ENCODE measurements at places on chromosomes 4 and X.
A peak's percentile ranks its signal among the peaks of the same experiment; 100 is the strongest.

GRCh38 chrX:150365051-150365989 is 2.2 kb downstream of the MAMLD1 start:
- DNase-seq = peak; percentile 63

GRCh38 chrX:41009850-41010846 is 75.1 kb upstream of the USP9X start:
- peak; percentile 88 for DNase-seq

GRCh38 chr4:88967883-88968331 is 89.1 kb downstream of the FAM13A start:
- DNase-seq = no peak

DNA sequence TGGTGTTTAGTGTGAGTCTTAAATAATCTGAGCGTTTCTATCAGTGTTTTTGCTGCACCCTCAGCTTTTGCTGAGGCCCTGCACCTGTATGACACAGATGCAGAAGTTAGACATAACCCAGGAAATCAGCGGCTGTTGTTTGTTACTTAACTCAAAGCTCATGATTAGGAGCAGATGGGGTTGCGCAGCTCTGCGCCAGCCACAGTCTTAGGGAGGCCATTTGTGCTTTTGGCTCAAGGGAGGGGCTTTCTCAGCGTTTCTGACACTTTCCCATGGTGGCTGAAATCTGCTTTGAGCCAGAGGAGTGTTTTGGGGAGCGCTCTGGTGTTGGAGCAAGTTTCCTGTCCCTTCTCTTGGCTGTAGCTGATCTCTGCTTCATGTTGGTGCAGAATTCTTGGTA is 433.8 kb downstream of the NAF1 start:
- no peak for DNase-seq

DNA sequence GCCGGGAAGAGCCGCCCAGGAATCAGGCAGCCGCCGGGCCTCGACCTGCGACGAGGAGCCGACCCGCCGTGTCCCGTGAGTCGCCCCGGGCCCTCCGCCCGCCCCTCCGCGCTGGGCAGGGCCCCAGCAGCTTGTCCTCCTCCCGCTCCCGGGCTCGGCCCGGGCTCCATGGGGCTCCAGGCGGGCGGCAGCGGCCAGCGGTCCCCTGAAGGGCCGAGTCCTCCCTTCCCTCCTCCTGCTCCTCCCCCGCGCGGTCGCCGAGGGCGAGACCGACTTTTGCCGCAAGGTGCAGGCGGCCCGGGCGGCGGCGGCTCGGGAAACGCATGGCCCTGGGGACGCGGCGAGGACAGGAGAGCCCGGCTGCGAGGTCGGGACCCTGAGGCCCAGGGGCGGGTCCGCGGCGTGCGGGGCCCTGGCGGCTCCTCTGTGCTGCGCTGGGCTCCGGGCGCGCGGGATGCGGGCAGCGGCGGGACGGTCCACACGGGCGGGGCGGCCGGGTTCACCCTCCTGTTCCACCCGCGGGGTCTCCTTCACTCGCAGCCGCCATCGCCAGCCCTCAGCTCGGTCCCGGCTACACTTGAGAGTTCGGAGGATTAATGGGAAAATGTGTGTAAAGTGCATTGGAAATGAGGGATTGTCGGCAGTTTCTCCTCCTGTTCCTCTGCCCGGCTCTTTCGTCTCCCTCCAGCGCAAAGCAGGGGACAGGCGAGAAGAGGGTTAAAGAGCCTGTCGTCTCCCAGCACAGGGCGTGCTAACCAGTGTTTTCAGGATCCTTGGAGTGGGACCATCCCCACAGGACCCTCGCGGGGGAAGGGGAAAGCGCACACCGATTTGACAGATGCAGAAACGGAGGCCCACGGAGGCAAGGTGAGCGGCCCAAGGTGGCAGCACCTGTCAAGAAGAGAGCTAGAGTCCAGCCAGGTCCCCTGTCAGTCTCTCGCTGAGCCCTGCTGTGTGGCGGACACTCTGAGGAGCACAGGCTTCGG is 16.6 kb upstream of the ZNF718 start:
- no peak for DNase-seq

GRCh38 chr4:80259012-80259411 is 7.5 kb upstream of the FGF5 start:
- DNase-seq = no peak

DNA sequence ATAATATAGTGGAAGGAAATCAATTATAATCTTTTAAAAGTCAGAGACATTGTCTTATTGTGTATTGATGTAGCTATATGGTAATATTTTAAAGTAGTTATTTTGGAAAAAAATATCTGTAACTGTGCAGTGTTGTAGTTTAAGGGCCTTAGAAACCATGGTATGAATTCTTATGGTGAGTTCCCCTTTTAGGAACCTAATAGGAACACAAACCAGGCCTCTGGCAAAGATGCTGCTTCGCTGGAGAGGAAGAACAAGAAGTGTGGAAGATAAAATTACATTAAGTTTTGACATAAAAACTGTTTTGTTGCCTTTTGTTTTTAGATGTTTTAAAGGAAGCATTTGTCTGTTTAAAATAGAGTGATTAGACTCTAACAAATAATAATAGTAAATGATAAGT is 10.9 kb upstream of the TMPRSS11D start:
- no peak for DNase-seq

GRCh38 chr4:40199179-40199670 is 2.4 kb downstream of the RHOH start:
- DNase-seq = no peak

GRCh38 chrX:132483488-132483887 is 5.3 kb downstream of the MBNL3 start:
- DNase-seq = no peak

DNA sequence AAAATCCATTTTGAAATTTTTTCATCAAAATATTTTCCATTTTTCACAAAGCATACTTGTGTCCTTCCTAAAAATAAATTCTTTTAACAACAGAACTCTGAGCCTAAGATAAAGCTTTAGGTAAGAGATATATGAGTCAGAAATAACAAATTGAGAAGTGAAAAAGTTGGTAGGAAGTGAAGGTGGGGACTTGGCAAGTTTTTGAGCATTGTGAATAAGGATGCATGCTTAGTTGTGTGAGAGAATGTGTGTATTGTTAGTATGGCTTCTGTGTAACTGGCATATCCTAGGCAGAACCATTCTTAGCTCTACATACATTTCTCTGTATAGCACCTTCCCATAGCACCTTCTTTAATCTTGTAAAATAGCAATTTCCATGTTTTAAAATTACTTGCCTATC is 6.8 kb downstream of the ASB5 start:
- no peak for DNase-seq

DNA sequence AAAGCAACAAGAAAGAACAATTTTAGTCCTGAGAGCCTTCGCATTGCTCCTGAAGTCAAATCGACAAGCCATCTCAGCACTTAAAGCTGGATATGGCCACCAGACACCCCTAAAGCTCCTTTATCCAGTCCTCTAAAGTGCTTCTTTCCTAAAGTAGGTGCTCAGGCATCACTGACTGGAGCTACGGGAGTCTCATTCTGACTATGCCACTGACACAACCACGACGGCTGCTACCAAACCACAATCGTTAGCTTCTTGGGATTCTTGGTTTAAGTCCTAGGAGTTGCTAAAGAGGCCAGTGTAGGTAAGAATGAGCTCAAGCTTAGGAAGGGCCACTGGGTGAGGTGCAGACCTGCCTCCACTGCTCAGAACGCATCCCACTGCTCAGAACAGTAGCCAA is 1.0 kb downstream of the SLC10A6 start:
- peak; percentile 84 for DNase-seq

DNA sequence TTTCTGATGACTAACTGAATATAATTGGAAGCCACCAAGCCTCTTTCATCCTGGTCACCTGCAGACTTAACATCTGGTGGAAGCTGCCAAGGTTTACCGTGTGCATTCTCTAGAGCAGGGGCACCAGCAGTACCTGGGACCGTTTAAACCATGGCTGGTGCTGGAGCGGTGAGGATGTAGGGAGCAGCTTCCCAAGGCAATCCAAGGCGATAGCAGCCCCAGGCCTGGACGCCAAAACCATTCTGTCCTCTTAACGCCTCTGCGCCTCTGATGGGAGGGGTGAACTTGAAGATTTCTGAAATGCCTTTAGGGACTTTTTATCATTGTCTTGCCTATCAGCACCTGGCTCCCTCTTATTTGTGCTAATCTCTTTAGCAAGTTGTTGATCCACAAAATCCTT is 37.3 kb upstream of the SPANXN2 start:
- no peak for DNase-seq

- peak; percentile 1 for DNase-seq
Measured at GRCh38 chr4:112818594-112818965, 181.6 kb downstream of the LARP7 start.

GRCh38 chr4:169657470-169658107 is 37.2 kb downstream of the CLCN3 start:
- no peak for DNase-seq

DNA sequence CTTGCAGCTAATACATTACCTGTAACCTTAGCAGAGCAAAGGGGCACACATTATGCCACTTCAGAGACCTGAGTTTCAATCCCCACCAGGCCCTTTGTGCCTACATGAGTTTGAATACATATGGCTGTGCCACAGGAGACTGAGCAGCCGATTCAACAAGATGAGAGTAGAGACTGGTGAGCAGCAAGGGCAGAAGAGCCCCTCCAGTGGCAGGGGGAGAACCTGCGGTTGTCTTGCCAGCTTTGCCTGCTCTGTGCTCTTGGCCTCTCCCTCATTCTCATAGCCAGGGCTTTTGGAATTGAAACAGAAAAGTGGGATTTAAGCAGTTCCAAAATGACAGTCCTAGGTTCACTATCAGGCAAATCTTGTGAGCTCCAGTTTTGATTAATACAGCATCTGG is 52.3 kb upstream of the CLNK start:
- no peak for DNase-seq

DNA sequence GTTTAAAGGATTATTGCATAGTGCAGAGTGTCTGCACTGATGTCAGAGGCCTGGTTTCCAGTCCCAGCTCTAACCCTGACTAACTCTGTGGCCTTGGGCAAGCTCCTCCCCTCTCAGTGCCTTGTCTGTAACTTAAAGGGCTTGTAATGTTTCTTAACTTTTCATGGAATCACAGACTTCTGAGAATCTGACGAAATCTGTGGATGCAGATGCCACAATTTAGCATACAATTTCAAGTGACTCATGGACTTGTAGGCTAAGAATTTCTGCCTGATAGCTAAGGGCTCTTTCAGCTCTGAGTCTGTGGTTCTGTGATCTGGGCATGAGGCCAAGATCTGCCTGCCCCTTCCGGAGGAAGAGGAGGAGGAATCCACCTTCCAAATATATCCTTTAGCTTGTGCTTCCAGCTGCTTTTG is 236.9 kb downstream of the AR start:
- DNase-seq = peak; percentile 98

GRCh38 chr4:138045036-138045435 is 197.1 kb downstream of the SLC7A11 start:
- peak; percentile 45 for DNase-seq

- DNase-seq = no peak
Measured at GRCh38 chrX:9786798-9787635, 788 bp downstream of the SHROOM2 start.

DNA sequence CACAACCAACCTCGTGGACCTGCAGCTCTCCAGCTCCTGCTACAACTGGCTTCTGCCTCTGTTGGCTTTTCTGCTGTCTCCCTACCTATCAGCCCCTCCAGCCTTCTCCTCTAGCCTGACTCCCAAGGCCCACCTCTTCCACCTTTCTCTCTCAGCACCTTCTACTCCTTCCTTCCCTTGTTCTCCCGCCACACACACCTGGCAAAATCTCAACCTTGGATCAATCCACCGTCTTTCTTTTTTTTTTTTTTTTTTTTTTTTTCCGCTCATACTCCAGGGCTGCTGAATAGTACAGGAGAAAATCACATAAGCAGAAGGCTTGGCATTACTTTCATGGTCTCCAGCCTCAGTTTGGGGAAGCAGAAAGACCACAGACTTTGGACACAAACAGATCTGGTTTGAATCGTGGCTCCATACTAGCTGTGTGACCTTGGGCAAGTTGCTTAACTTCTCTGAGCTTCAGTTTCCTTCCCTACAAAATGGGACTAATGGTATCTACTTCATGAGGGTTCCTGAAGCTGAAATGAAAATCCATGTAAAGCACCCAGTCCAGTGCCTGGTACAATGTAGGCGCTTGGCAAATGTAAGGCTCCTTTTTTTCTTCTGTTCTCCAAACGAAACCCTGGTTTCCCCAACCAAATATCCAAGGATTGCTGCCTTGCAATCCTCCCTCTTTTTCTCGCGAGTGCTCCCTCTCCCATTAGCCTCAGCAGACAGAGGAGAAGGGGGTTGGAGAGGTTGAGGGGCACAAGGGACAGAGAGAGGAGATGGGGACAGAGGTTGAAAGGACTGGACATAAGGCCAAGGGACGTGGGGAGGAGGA is 1.7 kb downstream of the FGD1 start:
- peak; percentile 42 for DNase-seq

DNA sequence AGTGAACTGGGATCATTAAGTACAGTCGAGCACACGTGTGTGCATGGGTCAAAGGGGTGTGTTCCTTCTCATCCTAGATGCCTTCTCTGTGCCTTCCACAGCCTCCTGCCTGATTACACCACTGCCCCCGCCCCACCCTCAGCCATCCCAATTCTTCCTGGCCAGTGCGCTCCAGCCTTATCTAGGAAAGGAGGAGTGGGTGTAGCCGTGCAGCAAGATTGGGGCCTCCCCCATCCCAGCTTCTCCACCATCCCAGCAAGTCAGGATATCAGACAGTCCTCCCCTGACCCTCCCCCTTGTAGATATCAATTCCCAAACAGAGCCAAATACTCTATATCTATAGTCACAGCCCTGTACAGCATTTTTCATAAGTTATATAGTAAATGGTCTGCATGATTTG is 22.3 kb downstream of the SLC34A2 start:
- no peak for DNase-seq

DNA sequence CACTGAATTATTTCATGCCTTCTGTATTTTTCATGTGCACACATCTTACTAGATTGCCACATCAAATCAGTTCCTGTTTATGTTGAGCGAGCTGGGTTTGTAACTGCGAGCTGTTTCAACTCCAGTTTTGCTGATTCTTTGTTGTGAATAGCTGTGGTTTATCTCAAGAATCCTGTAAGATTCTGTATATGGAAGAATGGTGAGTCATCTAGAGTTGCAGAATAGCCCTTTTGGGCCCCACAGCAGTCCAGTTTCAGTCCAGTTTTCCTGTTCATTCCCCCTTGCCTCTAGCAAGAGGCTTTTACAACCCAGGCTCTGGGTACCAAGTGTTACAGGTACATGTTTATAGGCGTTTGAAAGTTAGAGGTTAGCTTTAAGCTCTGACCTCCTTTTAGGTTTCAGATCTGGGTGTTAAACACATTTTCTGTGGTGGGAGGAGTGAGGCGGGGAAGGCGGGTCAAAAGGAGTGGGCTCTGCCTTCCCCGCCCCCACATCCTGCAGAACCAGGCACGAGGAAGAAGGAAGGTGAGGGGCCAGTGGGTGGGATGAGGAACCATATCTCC is 32.7 kb downstream of the TBC1D14 start:
- peak; percentile 96 for DNase-seq

DNA sequence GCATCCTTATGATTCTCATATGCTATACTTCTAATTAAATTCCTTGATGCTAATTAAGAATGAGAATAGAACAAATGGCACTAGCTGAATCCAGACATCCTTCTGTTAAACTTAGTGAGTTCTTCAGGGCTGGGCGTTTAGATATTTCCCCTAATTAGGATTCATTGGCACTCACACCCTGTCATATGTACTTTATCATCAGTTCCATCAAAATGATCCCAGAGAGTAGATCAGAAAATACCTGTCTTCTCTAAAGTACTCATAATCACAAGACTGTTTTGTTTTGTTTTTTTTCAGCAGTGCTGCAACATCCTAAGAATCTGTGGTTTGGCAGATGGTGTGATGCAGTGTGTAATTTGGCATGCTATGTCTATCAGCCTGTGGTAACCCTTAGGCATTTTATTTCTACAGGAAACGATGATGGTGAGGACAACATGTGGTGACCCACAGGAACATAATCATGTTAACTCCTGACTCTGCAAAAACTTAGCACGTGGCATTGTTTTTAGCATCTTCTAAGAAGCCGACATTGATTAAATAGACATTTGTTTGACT is 2528.4 kb downstream of the ARAP2 start:
- DNase-seq = peak; percentile 74

All from EH (cell line).